T-cell (primary cell): ENCODE measurements at places on chromosomes 2 and 18.

GRCh38 chr2:124267794-124268193, 242.7 kb downstream of the CNTNAP5 start:
- no peak for DNase-seq
- H3K27ac ChIP-seq: no peak overlapping the region
- H3K4me3 ChIP-seq: no peak overlapping the region
- no peaks in the 10 kb centered on the region for H3K4me1 ChIP-seq
- H3K27me3 ChIP-seq: no peaks in the 10 kb centered on the region
- H3K36me3 ChIP-seq: no peaks in the 10 kb centered on the region

DNA sequence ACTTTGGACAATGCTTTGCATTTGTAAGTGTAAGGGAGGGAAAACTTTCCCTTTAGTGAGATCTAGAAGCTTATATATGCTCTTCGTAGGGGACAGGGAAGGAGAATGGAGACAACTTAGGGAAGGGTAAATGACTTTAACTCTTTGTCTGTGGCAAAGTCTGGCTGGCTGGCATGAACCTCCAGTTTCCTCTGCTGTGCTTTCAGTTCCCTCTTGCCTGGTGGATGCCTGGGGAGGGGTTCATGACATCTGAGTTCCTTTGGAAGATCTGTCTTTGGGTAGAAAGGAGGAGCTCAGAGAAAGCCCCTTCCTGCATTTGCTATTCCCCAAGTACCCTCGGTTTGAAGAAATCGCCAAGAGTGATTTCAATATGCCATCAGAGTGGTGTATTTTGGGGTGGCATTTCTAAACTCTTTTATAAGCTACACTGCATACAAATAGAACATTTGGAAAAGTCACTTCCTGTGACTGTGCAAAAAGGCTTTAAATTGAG, 143.6 kb downstream of the VAPA start:
- H3K36me3 ChIP-seq: no peaks in the 10 kb centered on the region
- no peak overlapping the region for H3K27ac ChIP-seq
- no peaks in the 10 kb centered on the region for H3K4me1 ChIP-seq
- H3K4me3 ChIP-seq: no peak overlapping the region

GRCh38 chr2:72146347-72147302, 1.0 kb downstream of the CYP26B1 start:
- no peak overlapping the region for H3K27ac ChIP-seq
- peaks cover 6% of the 10 kb centered on the region for H3K27me3 ChIP-seq
- DNase-seq: peak; percentile 0
- no peaks in the 10 kb centered on the region for H3K36me3 ChIP-seq
- H3K4me1 ChIP-seq: peaks cover 64% of the 10 kb centered on the region
- H3K4me3 ChIP-seq: peak overlapping the region; percentile 27

GRCh38 chr18:13500869-13501542, 225.4 kb downstream of the FAM210A start:
- no peaks in the 10 kb centered on the region for H3K27me3 ChIP-seq
- no peak overlapping the region for H3K4me3 ChIP-seq
- no peak overlapping the region for H3K27ac ChIP-seq
- peaks cover 14% of the 10 kb centered on the region for H3K36me3 ChIP-seq
- H3K4me1 ChIP-seq: peaks cover 3% of the 10 kb centered on the region
- no peak for DNase-seq

- peaks cover 35% of the 10 kb centered on the region for H3K4me1 ChIP-seq
- H3K4me3 ChIP-seq: peak overlapping the region; percentile 61
- DNase-seq: peak; percentile 45
- no peaks in the 10 kb centered on the region for H3K27me3 ChIP-seq
Observed at GRCh38 chr2:191206613-191207471, 38.4 kb upstream of the MYO1B start.

DNA sequence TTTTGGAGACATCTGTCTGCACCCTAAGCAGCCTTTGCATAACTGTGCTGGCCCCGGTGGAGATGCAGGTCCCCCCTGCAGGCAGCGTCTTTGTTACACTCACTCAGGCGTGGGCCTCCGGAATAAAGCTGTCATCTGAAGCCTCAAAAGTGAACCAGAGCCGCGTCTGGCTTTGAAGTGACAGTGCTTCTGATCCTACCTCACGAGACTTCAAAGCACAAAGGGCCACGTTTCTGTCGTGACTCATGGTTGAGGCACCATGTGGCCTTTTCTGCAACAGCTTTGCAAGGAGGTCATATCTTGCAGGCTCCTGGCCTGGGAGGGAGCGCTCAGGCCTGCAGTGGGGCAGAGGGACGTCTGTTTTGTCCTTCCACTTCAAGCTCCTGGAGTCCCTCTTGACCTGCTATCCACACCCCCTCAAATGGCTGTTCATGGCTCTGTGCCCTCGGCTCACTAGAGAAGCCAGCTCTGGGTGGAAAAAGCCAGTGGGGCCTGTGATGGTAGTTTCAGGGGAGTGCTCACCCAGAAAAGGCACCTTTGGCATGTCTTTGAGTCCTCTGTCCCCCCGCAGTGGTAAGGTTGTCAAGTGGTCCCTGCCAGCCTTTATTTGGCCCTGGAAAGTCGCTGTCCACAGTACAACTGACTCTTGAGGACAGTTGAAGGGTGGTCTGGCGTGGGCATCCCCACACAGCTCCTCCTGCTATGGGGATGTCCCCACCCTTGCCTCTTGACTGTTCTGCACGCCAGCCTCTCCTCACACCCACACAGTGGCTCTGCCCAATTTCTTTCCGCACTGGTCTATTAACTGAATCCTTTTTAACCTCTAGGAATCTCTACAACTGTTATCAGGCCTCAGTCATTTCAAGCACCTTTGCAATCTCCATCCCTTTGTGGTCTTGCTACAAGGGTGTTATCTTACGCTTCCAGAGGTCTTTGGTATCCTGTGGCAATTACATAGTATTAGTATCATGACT, 19.3 kb downstream of the GPR55 start:
- no peaks in the 10 kb centered on the region for H3K27me3 ChIP-seq
- peaks cover 8% of the 10 kb centered on the region for H3K4me1 ChIP-seq
- no peak overlapping the region for H3K27ac ChIP-seq
- no peak overlapping the region for H3K4me3 ChIP-seq
- DNase-seq: peak; percentile 79
